ENCODE measurements at places on chromosomes 12 and 14. TPM values are rescaled to one million over a fixed set of nuclear protein-coding genes. Genes with fewer than 3 reads are reported as not detected.

DNA sequence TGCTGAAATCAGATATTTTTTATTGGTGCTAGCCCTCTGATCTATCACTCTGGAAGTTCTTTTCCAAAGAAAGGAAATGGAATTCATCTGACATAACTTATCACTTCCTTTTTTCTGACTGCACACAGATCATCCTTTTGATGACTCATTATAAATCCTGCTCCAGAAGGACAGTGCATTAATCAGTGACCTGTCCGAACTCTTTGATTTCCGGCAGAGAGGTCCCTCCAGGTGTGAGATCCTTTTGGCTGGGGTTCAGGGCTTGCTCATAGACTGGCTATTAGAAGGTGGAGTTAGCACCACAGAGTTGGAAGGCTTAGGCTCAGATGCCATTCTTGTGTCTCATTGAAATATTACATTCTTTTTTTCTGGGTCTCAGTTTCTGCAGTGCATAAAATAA lies 328.2 kb downstream of the ZFP36L1 start:
- DNase-seq: no peak

DNA sequence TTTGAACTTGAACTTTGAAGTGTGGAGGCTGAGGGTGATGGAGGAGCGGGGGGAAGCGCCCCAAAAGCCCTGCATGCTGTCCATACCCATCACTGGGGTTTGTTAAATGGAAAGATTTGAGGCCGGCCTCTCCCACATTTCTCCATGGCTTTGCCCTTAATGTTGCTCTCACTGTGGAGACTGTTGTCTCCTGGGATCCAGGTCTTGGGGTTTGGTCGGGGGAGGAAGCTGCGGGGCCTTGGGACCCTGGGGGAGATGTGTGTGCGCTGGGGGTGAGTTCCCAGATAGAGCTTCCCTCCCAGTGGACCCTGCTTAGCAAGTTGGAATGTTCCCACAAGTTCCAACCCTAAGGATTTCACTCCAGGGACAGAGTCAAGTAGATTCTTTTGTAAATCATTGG lies 28.0 kb upstream of the LRTM2 start:
- no peak for DNase-seq

DNA sequence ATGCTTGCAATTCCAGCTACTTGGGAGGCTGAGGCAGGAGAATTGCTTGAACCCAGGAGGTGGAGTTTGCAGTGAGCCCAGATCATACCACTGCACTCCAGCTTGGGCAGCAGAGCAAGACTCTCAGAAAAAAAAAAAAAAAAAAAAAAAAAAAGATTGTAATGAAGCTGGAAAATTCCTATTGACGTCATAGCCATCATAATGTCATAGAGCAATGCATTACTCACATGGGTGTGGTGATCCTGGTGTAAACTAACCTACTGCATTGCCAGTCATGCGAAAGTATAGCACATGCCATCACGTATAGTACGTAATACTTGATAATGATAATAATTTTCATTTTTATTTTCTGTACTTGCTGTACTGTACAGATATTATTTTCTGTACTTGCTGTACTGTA lies 42.7 kb upstream of the NID2 start:
- no peak for DNase-seq

DNA sequence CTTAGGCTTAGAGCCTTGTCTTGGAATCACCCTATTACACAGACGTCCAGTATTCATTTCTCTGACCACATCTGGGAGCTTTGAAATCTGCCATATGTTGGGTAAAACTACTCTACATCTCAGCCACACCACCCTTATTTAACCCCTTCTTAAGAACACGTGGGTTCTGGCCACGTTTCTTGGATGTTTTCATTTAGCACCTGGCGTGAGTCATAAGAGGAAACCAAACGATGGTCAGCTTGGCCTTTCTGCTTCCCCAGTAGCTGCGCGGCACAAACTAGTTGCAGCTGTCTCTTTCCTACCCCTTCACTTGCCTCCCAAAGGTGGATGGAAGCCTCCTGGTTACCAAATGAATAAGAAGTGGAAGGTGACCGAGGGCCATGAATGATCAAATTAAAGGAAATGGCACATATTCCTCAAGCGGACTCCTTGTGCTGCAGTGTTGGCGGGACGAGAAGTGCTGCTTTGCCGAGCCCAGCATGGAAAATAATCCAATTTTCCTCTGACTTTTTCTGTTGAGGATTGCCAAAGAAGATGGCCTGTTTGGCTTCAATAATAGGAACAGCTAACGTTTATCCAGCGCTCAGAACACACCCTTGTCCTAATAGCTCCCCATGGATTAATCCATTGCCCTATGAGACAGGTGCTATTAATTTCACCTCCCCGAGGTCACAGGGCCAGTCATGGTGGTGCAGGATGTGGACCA lies 154.1 kb downstream of the ZNF664 start:
- DNase-seq: no peak

DNA sequence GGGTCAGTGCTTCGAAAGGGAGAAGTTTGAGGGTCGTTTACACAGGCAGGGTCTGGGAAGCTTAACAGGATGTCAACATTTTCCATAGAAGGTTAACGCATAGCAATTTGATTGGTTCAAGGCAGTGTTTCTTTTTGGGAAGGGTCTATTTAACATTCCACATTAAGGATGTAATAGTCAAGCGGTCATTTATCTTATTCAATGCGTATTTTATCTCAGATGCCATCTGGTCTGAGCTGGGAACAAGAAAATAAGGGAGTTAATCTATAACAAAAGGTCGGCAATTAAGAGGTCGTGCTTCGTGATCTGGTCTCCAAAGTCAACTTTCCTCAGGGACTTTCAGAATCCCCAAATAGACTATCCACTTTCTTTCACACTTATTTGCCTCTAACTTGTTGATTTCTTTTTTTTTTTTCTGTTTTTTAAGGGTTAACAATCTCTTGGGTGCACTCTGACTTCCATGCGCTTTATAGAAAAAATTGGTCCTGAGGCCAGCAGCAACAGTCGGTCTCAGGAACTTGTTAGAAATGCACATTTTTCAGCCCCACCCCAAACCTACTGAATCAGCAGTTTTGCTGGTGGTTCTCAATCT lies 550 bp upstream of the RESF1 start:
- DNase-seq: no peak

The TAS2R19 gene
- polyA plus RNA-seq: 1.6 TPM

The AQP2 gene
- polyA plus RNA-seq: 128 TPM

All from renal pelvis (tissue), 12 donors.